ENCODE measurements at places on chromosomes 1 and 21. TPM values are rescaled to one million over a fixed set of nuclear protein-coding genes. Genes with fewer than 3 reads are reported as not detected.

The CFHR5 gene
- total RNA-seq, result not detected

The KRTAP7-1 gene
- not detected for total RNA-seq

GRCh38 chr1:211574705-211575104 lies 4.3 kb downstream of the SLC30A1 start:
- no peak for DNase-seq

The CTSS gene
- total RNA-seq, result not detected

- peak; percentile 78 for DNase-seq
These were observed 25.1 kb downstream of the NENF start for GRCh38 chr1:212457740-212458338.

DNA sequence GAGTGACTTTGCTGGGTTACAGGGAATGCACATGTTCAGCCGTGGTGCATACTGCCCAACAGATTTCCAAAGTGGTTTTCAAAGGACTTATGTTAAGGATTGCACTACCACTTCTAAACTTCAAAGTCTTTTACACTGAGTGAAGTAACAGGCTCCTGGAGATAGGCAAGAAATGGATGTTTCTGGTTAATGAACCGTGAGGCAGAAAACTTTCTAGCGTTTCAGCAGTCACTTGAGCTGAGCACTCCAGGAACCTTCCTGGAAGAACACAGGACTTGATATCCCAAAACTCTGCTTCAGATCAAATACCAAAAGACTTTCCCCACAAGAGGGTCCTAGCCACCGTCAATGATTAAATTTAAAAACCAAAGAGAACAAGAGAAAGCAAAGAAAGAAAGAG lies 74.3 kb upstream of the ATP1A1 start:
- no peak for DNase-seq

The IFT25 gene
- total RNA-seq, result 48.4 TPM

GRCh38 chr21:26967062-26967913 lies at the start of gene ADAMTS5:
TSS of gene ADAMTS5 (minus strand) at chr21:26967088. CDS start at chr21:26966391, 697 bp downstream.
- DNase-seq, result peak; percentile 68

GRCh38 chr1:224113918-224114786 lies at the start of gene FBXO28:
TSS of gene FBXO28 (plus strand) at chr1:224114111. CDS start at chr1:224114130, 19 bp downstream.
- DNase-seq, result peak; percentile 96

DNA sequence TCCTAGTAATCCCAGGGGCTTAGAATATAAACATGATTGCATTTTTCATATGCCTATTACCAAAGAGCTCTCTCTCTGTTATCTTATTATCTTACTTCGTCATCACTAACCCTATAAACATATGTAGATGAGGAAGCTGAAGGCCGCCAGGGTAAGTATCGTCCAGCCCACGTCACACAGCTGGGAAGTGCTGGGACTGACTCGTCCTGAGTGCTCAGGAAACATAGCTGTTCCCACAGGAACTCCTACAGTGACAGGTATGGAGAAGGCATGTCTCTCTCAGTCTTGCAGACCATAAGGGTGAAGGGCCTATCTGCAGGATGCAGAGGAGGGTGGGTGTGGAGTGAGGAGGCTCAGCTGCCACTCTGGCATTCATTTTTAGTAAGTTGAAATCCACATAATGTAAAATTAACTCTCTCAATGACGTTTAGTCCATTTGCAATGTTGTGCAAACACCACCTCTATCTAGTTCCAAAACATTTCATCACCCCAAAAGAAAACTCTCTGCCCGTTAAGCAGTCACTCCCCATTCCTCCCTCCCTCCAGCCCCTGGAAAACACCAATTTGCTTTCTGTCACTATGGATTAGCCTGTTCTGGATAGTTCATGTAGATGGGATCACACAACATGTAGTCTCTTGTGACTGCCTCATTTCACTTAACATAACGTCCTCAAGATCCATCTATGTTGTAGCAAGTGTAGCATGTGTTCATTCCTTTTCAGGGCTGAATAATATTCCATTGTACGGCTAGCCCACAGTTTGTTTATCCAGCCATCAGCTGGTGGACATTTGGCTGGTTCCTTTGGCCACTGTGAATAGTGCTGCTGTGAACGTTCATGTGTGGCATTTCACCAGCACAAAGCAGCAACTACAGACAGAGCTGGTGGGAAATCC lies 68.3 kb downstream of the TCP10L start:
- no peak for DNase-seq

GRCh38 chr1:207933205-207933800 lies 22.4 kb upstream of the CD34 start:
- DNase-seq, result no peak

GRCh38 chr1:73979684-73980083 lies 218.3 kb downstream of the LRRIQ3 start:
- peak; percentile 85 for DNase-seq

The EDARADD gene
- 1.7 TPM for total RNA-seq

The OR2L5 gene
- total RNA-seq, result not detected

The TNFRSF4 gene
- not detected for total RNA-seq

- no peak for DNase-seq
These were observed 32.8 kb upstream of the EPS15 start for GRCh38 chr1:51551848-51552296.

DNA sequence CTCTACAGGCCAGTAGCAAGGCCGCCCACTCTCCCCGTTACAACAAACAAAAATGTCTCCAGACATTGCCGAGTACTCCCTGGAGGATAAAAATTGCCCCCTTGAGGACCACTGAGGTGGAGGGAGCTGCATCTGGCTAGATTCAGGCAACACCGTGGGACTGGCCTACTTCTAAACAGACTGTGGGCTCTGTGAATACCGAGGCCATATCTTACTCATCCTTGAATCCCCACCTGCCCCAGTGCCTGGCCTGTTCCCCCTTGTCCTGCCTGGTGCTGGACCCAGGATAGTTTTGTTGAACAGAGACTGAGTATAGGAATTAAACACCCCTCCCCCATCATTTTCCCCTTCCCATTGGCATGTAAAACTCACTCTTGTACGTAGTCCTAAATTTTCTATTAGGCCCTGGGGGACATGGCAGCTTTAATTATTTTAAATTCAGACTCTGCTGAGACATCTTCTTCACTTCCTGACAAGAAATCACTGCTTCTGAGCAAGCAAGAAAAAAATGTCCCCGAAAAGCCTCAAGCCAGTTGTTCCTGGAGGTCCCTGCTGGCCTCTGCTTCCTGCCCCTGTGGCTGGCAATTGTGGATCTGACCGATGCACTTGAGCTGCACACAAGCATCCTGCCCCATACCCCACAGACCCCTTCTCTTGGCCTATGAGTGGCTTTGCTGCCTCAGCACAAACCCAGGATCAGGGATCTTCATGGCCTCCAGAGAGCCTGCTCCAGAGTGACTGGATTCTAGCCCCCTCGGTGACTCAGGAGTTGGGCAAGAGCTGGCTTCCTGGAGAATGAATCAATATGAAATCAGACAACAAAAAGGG lies 111.0 kb downstream of the ACTL8 start:
- DNase-seq, result no peak

- no peak for DNase-seq
These were observed 92.5 kb upstream of the LRRC8D start for GRCh38 chr1:89728381-89728780.

The PRAMEF27 gene
- not detected for total RNA-seq

GRCh38 chr1:57131701-57132394 lies 166.0 kb upstream of the C8B start:
- DNase-seq, result no peak

- peak; percentile 61 for DNase-seq
These were observed 99.7 kb downstream of the NMNAT2 start for GRCh38 chr1:183318433-183318832.

The SLC6A9 gene
- 1.4 TPM for total RNA-seq

DNA sequence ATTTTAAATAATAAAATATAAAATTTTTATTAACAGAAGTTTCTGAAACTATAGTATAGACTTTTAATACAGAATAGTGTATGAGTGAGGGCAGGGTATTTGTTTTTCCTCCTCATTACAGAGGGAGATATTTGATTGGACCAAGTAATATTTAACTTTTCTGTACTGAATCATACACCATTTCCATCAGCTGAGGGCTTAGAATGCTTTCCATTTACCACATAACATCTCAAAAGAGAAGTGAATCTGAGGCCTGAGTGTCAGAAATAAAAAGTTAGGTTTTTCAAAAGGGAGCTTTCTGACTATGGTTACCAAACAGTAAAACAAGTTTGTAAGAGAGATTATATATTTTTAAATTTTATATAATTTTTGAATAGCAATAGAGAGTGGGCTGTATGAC lies 29.5 kb downstream of the TLCD4 start:
- DNase-seq, result no peak

GRCh38 chr1:26690157-26690556 lies 5.7 kb upstream of the ARID1A start:
- no peak for DNase-seq

GRCh38 chr1:25148673-25149300 lies 83.5 kb downstream of the SYF2 start:
- peak; percentile 28 for DNase-seq

DNA sequence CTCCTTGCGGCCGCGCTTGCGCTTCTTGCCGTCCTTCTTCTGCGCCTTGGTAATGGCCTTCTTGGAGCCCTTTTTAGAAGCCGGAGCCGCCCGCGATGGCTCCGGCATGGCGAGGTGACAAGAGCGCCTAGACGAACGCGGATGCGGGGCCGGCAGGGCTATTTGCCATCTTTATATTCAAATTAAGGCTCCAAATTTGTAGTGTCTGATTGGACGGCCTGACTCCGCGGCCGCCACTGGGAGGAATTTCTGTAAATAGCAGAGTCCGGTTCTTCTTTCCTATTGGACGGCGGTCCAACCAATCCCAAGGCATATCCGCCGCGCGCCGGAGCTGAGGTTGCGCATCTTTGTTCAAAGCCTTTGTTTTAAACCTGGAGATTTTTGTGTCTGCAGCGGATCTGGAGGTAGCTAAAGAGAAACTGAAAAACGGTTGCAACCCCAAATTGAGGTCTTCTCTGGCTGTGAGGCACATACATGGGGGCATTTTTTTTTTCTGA lies 22.6 kb upstream of the RNF187 start:
- DNase-seq, result peak; percentile 96

- peak; percentile 61 for DNase-seq
These were observed 741 bp downstream of the DUSP10 start for GRCh38 chr1:221740993-221741702.

The PAPPA2 gene
- total RNA-seq, result 0.17 TPM

- DNase-seq, result no peak
These were observed 47.6 kb downstream of the FCRL3 start for GRCh38 chr1:157652859-157653493.

The TRAF3IP3 gene
- not detected for total RNA-seq

DNA sequence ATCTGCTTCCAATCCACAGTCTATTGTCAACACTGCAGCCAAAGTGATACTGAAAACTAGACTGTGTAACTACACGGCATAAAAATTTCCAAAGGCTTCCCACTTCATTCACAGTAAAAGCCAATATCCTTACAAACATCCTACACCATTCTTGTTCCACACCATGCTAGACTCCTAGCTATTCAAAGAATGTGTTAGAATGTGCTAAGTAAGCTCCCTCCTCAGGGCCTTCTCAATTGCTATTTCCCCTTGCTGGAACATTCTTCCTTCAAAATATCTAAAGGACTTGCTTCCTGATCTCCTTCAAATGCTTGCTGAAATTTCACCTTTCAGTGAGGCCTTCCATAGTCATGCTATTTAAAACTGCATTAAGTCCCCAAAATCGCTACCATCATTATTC lies 228.1 kb downstream of the AKT3 start:
- DNase-seq, result no peak

The SIK1 gene
- total RNA-seq, result 0.65 TPM

GRCh38 chr1:16905110-16905867 lies 9.5 kb downstream of the RNU1-2 start:
- peak; percentile 76 for DNase-seq

The CD5L gene
- not detected for total RNA-seq

The PEAR1 gene
- total RNA-seq, result not detected

- no peak for DNase-seq
These were observed 23.5 kb upstream of the SYDE2 start for GRCh38 chr1:85224295-85224694.

DNA sequence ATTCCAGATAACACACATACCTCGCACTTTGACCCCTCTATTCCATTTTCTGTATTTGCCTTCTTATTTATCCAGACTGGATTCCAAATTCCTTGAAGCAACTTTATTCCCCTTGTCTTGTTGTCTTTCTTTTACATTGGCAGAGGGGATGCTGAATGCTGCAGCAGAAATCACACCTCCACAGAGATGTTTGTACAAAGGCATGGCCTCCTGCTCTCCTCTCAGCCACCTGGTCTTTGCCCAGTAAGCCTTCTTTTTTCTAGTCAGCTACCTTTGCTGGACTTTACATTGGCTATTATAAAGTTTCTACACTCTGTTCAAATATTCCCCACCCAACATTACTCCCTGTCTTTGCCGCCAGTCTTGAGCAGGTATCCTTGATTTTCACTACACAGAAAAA lies 75.1 kb downstream of the LAMC1 start:
- no peak for DNase-seq

GRCh38 chr1:151616505-151616849 lies 4.6 kb downstream of the SNX27 start:
- no peak for DNase-seq

The CELA3A gene
- not detected for total RNA-seq

- DNase-seq, result no peak
These were observed 24.2 kb downstream of the POFUT2 start for GRCh38 chr21:45263534-45263933.

DNA sequence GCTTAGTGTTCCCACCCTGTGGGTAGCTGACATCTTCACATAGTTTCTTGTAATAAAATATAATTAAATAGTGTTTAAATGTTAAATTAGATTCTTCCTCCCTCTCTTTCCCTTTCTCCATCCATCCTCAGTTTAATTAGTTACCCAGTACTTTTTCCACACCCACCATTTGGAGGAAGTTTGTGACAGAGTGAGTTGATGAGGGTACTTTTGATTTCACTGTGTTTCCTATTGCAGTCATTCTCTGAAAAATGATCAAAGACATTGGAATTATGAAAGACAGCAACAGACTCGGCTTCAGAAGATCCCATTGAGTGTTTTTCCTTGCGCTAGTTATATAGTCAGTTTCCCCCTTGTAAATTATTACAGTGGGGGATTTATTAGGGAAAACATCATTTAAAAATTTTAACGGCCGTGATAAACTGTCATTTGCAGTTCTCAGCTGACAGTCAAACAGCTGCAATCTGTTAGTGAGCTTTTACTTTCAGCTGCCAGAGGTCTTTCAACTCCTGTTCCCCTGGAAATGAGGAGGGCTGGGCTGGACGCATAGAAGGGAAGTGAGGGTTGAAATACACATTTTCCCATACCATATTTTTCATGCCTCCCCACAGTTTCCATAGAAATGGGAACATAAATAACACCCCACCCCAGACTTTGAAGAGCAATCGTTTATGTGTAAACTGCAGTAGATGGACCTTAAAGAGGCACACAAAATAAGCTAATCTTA lies 61.3 kb upstream of the CACYBP start:
- no peak for DNase-seq

The TSPAN2 gene
- total RNA-seq, result 19.7 TPM

- DNase-seq, result no peak
These were observed 262.5 kb downstream of the NPHP4 start for GRCh38 chr1:5729636-5730145.

The F13B gene
- not detected for total RNA-seq

The NES gene
- 83.8 TPM for total RNA-seq

The ODR4 gene
- 24.9 TPM for total RNA-seq

GRCh38 chr1:32926562-32926961 lies 25.4 kb upstream of the TMEM54 start:
- DNase-seq, result no peak

The PLA2G2D gene
- not detected for total RNA-seq

The LAMC1 gene
- total RNA-seq, result 90.2 TPM

GRCh38 chr21:31515253-31515652 lies 144.2 kb upstream of the SOD1 start:
- no peak for DNase-seq

Data from neural progenitor cell (in vitro differentiated cells).